ENCODE measurements at places on chromosomes 12 and 14.

- no peak for DNase-seq
Measured at GRCh38 chr14:75298187-75298965, 19.7 kb downstream of the FOS start.

DNA sequence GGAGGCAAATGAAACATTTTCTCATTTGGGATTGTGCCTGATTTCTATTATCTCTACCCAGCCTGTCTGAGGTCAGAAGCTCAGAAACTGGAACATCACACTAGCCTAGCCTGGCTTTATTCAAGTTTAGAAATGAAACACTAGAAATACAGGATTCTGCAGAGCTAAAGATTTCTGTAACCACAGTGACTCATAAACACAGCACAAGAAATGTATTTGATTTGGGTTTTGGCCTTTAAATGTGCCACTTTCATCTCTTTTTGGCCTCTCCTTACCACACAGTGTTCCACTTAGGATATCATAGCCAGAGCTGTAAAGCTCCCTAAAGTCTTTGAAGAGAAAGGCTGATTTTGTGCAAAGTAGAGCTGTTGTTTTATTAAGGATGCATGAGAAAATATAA, 307.5 kb downstream of the EMP1 start:
- DNase-seq = no peak

DNA sequence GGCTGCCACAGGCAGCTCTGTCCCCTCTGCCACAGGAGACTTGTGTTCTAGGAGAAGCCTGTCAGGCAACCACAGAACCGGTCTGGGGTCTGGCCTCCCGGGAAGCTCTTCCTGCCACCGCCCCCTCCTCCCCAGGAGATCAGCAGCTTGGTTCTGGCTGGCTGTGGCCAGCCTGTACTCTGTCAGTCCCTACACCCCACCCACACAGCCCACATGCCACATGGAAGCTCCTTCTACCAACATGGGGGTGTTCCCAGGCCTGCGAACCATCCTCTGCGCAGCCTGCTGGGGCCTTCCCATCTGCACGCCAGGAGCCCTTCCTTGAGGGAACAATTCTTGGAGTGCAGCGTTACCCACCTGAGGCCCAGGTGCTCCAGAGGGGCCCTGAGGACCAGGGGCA, 16.8 kb downstream of the TMEM106C start:
- DNase-seq = no peak

DNA sequence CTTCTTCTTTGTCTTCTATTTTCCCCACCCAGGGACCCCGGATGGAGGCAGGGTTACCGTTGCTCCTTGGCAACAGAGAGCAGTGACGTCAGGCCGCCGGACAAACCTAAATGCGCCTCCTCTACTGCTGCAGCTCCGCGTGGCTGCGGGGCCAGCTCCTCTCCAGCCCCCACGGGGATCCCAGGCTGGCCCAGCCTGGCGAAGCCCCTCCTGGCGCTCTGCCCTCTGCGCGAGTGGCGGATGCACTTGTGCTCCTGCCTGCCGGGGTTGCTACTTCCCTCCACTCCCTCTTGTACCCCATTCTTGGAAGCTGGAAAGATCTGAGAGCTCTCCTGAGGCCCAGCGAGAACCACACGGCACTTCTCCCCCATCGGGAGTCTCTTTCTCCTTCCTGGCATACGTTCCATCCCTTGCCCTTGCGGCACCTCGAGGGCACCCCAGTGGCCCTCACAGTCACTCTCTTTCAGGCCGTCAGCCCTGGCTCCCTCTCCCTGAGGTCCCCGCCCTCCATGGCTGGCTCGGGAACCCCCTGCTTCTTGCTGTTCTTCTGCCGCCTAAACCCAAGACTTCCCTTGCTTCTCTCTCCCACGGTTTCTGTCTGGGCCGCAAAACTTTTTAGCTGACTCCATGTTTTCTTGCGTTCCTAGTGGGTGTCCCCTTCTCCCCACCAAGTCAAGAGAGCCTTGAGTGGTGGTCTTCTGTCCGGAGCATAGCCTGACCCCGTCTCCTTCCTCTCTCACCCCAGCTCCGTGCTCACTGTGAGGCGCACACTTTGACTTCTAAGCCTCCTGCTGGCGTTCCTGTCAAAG, 121.7 kb downstream of the PAPOLA start:
- DNase-seq = no peak

GRCh38 chr12:14635776-14636175, 60.6 kb downstream of the GUCY2C start:
- no peak for DNase-seq

GRCh38 chr14:99441157-99441870, 39.3 kb downstream of the SETD3 start:
- no peak for DNase-seq

DNA sequence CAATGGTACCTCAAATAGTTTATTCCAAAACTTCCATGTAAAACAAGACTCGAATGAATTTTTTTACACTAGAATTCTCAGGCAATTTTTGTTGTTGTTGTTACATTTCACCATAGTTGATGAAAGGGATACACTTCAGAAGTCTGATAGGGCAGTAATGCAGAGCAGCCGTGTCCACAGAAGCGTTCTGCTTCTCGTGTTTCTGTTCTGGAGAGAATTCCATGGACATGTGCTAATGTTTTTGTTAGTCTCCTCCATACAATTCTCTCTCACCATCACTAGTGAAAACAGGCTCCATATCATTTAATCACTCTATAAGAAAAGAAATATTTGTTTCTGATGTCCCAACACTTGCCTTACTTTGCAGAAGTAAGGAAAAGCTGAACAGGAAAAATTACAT, 606.1 kb downstream of the SLC16A7 start:
- DNase-seq = no peak

DNA sequence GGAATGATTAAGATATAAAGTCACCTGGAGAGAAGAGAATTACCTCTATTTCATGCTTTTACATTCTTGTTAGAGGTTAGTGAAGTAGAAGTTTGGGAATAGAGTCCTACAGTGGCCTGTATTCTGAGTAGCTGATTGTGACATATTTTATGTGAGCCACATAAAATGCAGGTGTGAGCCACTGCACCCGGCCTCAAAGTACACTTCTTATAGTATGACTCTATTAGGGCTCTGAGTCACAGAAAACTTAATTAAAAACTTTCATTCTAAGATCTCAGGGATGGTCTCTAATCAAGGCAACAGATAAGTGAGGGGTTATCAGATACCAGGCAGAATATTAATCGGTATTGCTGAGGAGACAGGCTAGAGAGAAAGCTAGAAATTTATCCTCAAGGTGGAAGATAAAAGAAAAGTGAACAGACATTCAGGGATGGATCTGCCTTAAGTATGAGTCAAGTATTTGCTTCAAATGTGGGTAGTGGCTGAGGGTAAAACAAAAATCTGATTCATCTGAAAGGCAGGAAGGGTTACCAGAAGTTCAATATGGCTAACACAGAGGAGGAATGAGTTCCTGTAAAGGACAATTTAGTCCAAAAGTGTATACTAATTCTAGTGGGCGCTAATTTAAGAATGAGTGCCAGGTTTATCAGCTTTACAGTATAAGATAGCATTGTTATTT, 5.5 kb upstream of the G2E3 start:
- DNase-seq = no peak

All from urinary bladder (tissue), 4 donors.